ENCODE measurements at places on chromosomes 6 and 20. TPM values are rescaled to one million over a fixed set of nuclear protein-coding genes. Genes with fewer than 3 reads are reported as not detected.
A peak's percentile ranks its signal among the peaks of the same experiment; 100 is the strongest.

PDYN gene
- total RNA-seq = not detected

KHDC1L gene
- not detected for total RNA-seq

MBOAT1 gene
- total RNA-seq = 15.1 TPM

- H3K4me1 ChIP-seq = no peaks in the 10 kb centered on the region
- H3K27ac ChIP-seq = no peak overlapping the region
- H3K4me3 ChIP-seq = no peak overlapping the region
- H3K27me3 ChIP-seq = 0 out of 2 replicates have a peak, but pooled peaks cover 2% of the 10 kb centered on the region
- H3K36me3 ChIP-seq = no peaks in the 10 kb centered on the region
Observed at GRCh38 chr20:23520185-23520584, 29.3 kb downstream of the CST8 start.

CLPSL1 gene
- not detected for total RNA-seq

- peaks cover 8% of the 10 kb centered on the region for H3K4me1 ChIP-seq
- DNase-seq = no peak
- H3K27me3 ChIP-seq = no peaks in the 10 kb centered on the region
- H3K36me3 ChIP-seq = no peaks in the 10 kb centered on the region
Observed at GRCh38 chr20:313948-314347, 11.4 kb upstream of the SOX12 start.

DNA sequence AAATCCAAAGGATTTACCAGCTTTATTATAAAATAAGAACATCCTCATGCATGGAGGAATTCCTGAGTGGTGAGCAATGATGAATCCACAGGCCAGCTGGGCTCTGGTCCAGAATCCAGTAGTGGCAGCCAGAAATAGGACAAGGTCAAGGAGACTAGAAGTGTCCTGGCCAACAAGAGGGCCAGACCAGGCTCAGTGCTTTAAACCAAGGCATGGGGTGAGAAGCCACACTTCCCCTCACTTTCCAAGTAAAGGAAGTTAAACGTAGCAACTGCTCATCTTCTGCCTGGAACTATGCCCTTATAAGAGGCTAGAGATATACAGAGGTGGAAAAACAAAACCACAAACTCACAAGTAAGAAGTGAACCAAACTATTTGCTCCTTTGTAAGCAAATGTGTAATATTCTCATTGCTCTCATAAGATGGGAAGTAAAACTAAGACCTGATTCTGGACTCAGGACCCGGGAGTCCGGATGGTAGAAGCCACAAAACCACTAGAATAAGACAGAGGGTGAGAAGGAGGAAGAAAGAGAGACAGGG, 253.2 kb downstream of the UST start:
- H3K27me3 ChIP-seq = no peaks in the 10 kb centered on the region
- no peak overlapping the region for H3K27ac ChIP-seq
- DNase-seq = no peak
- H3K4me3 ChIP-seq = no peak overlapping the region
- H3K4me1 ChIP-seq = no peaks in the 10 kb centered on the region

DNA sequence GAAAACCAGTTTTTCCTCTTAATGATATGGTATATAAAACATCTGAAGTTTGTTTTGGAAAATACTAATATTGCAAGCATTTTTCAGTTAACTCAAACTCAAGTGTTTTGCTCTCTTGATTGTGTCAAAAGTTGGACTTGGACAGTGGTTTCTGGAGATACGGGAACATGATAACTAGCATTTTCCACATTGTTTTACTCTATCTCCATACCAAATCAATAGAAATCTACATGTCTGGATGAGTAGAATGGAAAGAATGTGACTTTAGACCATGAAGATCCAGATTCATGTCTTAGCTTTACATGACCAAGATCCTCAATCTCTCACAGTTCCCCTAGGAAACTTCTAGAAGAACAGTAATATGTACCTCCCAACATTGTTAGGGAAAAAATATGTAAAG, 22.2 kb upstream of the FBXO30 start:
- H3K4me1 ChIP-seq = no peaks in the 10 kb centered on the region
- no peaks in the 10 kb centered on the region for H3K36me3 ChIP-seq
- no peak overlapping the region for H3K27ac ChIP-seq
- H3K4me3 ChIP-seq = no peak overlapping the region
- DNase-seq = no peak

GRCh38 chr6:35305117-35305516, 7.5 kb downstream of the DEF6 start:
- DNase-seq = no peak
- no peak overlapping the region for H3K4me3 ChIP-seq
- H3K27ac ChIP-seq = no peak overlapping the region
- H3K36me3 ChIP-seq = no peaks in the 10 kb centered on the region
- no peaks in the 10 kb centered on the region for H3K27me3 ChIP-seq

DNA sequence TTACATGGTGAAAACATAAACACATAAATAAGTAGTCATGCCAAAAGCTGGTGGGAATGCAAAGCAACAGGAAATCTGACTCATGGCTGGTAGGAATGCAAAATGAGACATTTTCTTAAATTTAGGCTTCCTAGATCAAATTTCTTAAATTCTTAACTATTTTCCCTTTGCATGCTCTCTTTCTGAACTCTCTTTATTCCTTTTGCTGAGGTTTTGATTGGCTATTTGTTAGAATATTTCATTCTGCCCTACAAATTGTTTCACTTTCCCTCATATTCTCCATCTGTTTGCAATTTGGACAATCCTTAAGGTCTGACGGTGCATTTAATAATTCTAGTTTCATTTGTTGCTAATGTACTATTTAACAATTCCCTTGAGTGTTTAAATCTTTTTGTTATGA, 437.5 kb upstream of the RGS17 start:
- H3K4me3 ChIP-seq = no peak overlapping the region
- H3K27me3 ChIP-seq = no peaks in the 10 kb centered on the region
- H3K4me1 ChIP-seq = no peaks in the 10 kb centered on the region
- H3K36me3 ChIP-seq = no peaks in the 10 kb centered on the region
- no peak overlapping the region for H3K27ac ChIP-seq
- DNase-seq = no peak

DNA sequence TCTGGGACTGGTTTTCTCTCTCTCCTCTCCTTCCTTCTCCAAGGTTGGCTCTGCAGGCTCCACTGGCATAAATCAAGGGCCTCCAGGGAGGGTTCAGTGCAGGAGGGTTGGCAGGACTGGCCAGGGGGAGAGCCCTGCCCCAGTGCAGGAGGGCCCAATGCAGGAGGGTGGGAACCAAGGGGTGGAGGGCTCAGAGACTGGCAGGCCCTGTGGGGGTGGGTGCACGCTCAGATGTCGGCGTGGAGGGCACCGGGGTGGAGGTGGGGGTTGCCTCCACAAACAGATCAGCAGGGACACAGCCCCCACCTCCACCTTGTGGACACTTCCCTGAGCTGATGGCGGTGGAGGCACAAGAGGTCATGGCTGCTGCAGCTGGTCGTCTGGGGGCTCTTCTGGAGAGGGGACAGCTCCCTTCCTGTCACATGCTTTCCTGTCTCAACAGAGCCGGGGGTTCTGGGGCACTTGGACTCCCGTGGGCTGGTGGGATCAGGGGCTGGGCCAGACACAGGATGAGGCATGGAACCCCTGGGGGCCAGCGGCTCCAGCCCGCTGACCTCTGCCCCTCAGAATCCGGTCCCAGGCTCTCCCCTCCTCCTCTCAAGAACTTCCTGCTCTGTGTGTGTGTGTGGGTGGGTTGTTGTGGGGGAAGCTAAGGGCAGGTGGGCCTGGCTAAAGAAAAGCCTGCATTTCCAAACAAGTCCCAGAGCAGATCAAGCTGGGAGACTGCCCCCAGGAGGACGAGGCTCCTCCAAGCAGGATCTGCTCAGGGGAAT, 2.7 kb upstream of the ABHD16B start:
- peak overlapping the region; percentile 63 for H3K27ac ChIP-seq
- no peaks in the 10 kb centered on the region for H3K27me3 ChIP-seq
- H3K4me1 ChIP-seq = peaks cover 42% of the 10 kb centered on the region
- no peak for DNase-seq
- no peak overlapping the region for H3K4me3 ChIP-seq
- H3K36me3 ChIP-seq = no peaks in the 10 kb centered on the region

Data from Panc1 (cell line).